ENCODE measurements at places on chromosomes 12 and 14. TPM values are rescaled to one million over a fixed set of nuclear protein-coding genes. Genes with fewer than 3 reads are reported as not detected.
A peak's percentile ranks its signal among the peaks of the same experiment; 100 is the strongest.

DNA sequence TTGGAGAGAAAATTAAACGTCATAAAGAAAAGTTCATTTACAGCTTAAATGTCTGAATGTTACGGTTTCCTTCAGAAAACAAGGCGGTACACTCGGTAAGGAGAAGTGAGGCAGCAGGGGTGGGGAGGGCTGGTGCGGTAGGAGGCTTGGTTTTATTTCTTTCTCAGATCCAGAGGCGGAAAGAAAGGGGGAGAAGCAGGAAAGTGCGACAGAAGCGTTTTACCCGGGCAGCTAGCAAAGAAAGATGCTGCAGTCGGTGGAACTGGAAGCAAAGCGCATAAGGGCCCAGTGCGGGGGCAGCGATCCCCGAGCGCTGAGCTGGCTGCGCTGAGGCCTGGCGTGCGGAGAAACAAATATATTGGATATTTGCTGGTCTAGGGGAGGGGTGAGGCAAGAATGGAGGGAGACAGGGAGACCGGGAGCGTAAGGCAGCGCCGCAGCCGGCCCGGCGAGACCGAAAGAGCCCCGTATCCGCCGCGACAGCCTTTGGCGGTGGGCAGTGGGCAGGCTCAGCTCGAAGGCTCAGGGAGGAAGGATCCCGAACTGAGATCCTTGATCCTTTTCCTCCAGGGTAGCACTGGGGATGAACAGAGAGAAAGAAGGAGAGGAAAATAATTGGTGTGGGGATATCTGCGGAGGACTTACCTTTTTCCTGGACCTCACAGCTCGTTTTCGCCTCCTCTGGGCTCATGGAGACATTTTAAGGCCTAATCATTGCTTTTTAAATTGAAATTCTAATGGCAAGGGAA is 6.4 kb upstream of the HOXC11 start:
- DNase-seq = peak; percentile 23

DNA sequence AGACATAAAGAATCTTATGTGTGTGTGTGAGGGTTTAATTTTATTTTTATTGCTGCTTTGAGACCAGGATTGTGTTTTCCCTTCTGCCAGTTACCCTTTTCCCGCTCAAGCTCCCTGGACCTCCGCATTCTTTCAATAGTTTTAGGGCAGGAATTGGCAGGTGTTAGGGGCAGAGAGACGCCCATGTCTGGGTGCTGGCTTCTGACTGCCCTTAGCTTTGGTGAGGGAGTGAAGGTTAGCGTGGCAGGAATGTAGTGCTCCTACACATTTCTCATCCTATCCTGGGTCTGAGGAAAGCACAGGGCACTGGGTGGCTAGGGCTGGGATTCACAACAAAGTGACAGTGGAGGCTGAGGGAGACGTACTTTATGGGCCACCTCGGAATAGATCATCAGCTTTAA is 428.1 kb downstream of the ZFP36L1 start:
- no peak for DNase-seq

DNA sequence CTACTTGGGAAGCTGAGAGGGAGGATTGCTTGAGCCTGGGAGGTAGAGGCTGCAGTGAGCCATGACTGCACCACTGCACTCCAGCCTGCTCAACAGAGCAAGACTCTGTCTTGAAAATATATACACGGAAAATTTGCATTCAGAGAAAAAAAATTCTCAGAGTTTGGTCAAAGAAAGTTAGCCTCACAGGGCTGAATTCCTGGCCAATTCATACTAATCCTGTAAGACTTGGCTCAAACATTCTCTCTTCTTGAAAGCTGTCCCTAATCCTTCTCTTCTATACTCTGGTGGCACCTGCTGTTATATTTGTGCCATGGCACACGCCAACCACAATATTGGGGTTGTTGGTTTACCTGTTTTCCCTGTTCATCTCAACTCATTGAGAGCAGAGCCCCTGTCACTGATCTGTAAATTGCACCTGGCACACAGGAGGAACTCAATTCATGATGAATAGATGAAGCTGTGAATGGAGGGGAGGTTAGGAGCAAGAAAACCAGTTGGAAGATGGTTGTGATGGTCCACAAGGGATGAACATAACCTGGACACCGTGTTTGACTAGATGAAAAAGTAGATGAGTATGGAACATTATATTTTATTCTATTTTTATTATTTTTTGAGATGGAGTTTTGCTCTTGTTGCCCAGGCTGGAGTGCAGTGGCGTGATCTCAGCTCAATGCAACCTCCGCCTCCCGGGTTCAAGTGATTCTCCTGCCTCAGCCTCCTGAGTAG is 36.8 kb upstream of the SPTSSA start:
- peak; percentile 39 for DNase-seq

DNA sequence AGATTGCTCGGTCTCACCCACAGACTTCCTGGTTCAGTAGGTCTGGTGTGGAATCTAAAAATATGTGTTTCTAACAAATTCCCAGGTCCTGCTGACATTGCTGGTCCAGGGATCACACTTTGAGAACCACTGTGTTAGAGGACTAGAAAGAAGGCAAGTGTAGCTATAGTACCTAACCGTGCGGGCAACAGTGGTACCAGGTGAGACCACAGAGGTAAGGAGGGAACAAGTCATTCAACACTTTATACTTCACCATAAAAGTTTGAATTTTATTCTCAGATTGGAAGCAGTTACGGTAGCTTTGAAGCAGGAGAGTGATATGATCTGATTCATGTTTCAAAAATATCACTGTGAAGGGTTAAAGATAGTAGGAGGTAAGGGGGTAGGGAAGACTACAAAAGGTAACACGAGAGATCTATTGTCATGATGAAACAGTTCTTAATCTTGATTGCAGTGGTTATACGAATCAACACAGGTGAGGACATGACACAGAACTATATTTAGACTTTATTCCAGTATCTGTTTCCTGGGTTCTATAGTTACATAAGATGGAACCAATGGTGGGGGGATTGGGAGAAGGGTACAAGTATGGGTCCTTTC is 73.5 kb downstream of the CDK17 start:
- DNase-seq = no peak

DNA sequence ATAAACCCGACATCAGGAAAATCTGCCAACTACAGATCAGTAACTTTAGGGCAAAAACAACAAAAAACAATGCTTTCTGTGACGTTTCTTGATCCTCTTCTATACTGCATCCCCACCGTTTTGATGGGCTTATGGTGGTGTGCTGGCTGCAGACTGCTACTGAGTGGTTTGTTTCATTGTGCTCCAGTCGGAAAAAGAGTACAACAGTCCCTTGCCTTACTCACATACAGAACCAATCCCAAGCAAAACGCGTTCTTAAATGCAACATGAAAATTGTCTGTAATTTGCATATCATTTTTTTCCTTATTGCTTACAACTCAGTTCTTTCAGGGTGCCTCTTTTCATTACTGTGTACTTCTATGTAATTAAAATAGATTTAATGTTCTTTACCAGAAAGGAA is 2.3 kb downstream of the ETV6 start:
- peak; percentile 24 for DNase-seq

DNA sequence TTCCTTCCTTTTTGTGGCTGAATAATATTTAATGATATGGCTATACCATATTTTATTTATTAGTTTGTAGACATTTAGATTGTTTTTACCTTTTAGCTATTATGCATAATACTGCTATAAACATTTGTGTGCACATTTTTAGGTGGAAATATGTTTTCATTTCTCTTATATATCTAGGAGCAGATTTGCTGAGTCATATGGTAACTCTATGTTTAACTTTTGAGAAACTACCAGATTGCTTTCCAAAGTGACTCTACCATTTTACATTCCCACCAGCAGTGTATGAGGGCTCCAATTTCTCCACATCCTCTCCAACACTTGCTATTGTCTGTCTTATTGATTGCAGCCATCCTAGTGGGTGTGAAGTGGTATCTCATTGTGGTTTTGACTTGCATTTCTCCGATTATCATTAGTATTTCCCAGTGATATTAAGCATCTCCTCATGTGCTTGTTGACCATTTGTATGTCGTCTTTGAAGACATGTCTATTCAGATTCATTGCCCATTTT is 160.2 kb downstream of the KICS2 start:
- no peak for DNase-seq

- no peak for DNase-seq
Measured at GRCh38 chr14:90828642-90829487, 12.6 kb upstream of the TTC7B start.

GRCh38 chr14:74348735-74349463 is 628 bp downstream of the VRTN start:
- no peak for DNase-seq

- no peak for DNase-seq
Measured at GRCh38 chr14:95493503-95493902, 22.9 kb downstream of the SYNE3 start.

- DNase-seq = no peak
Measured at GRCh38 chr14:56895154-56895553, 84.9 kb upstream of the OTX2 start.

GRCh38 chr14:55869397-55870049 is 248.7 kb upstream of the PELI2 start:
- no peak for DNase-seq

DNA sequence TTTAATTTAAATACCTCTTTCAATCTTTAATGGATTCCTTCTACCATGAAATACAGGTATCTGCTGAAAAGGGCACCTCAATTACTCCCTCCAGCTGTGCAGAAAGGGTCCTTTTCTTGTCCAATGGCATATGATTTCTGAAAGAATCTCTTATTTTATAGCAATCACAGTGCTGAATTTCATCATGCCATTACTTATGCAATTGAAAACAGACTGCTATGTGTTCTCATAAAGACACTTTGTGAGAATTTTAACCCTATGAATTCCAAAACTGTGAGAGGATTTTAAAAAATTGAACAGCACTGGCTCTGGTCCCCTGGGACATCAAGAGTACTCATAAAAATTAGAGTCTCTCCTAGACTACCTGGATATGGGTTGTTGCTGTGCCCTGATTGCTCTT is 45.9 kb upstream of the CNOT2 start:
- DNase-seq = no peak

DNA sequence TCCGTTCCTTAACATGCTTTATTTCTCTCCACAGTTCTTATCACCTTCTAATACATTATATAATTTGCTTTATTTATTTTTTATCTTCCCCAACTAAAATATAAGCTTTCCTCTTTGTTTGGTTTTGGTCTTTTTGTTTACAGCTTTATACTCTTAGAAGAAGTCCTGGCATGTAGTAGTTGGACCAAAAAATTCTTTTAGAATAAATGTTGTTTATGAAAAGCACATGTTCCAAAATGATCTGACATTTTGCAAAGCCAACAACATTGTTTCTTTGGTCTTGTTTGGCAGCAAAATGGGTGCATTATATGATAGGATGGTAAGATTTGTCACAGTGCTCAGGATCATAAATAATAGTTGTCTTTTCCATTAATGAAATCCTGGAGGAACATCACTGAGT is 312.5 kb downstream of the LRIG3 start:
- DNase-seq = no peak

DNA sequence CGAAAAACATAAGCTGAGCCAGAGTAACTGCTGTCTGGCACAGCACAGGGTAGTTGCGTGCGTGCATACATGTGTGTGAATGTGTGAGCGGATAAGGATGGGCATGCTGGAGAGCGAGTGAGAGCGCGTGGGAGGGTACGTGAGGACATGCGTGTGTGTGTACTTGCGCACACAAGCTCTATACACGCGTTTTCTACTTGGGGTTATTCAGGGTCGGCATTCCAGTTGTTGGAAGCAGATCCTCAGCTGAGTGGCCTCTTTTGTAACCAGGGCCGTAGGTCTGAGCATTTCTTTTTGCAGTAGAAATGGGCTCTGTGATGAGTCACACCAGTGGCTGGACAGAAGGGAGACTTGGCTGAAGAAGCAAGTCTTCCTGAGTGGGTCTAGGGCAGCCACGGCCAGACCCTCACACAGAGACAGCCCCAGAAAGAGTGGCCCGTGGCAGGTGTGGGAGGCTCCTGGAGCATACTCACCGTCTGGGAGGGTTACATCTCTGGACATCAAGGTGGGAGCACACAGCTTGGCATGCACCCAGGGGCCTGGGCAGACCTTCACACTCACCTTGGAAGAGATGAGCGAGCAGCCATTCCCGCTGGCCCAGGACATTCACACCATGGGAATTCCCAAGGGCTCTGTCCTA is 78.0 kb downstream of the LRRC74A start:
- DNase-seq = no peak

- no peak for DNase-seq
Measured at GRCh38 chr14:75987201-75987970, 1.8 kb downstream of the IFT43 start.

DNA sequence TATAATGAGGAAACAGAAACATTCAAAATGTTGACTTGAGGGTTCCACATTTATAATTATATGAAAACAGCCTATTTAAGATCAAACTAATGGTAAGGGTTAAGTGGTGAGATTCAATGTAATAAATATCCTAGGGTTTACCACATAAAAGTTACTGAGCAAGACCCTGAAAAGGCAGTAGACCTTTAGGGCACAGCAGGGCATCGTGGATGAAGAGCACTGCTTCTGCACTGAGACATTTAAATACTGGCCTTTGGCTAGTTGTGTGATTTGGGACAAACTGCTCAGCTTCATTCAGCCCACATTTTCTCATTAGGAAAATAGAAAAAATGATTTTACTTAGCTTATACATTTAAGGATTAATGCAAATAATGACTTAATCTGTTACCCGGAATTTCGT is 42.0 kb downstream of the CNTN1 start:
- no peak for DNase-seq

- no peak for DNase-seq
Measured at GRCh38 chr14:80955416-80955941, at the start of gene TSHR. TSS of gene TSHR (plus strand) at chr14:80955621. CDS start at chr14:80955681, 60 bp downstream.

DNA sequence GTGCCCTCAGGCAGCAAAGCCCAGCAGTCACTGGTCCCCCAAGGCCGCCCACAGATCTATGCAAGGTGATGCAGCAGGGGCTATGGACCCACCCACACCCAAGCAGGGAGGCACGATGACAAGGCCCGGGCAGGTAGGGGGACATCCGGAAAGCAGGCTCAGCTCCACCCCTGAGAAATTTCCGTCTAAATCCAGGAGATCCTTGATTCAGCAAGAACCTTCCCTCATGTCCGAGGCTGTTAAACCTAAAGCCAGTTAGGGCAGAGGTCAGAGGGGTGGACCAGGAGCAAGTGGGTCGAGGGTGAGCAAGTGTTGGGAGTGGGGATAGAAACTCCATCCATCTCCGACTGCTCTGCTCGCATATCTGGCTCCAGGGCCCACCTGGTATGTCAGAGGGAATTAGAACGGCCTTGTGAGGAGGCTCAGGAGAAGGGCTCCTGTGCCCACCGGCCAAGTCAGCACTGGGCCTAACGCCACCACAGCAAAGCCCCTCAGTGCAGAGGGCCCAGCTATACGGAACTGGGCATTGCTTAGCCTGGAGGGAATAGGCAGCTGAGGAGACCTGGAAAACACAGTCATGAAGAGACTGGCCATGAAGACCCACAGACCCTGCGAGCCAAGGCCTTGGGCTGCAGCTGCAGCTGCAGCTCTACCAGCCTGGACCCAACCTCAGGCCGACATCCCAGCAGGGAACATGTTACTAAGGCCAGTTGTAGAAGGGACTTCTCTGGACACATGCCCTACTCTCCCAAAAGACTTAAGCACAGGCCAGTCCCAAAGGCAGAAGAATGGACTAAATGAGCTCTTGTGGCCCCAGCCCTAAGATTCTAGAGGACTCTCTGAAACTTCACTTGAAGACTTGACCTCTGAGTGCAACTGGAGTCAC is 34.3 kb downstream of the DAD1 start:
- no peak for DNase-seq

The GRIN2B gene
- 0.06 TPM for polyA plus RNA-seq

The CCDC196 gene
- polyA plus RNA-seq = 0.03 TPM

The DEPDC4 gene
- 1.1 TPM for polyA plus RNA-seq

The ZC2HC1C gene
- 3.5 TPM for polyA plus RNA-seq

The SCN8A gene
- polyA plus RNA-seq = 1.2 TPM

The OR10G3 gene
- not detected for polyA plus RNA-seq

The RPL6 gene
- 1,890 TPM for polyA plus RNA-seq

The KRT5 gene
- 6.5 TPM for polyA plus RNA-seq

The GLIPR1L2 gene
- 0.46 TPM for polyA plus RNA-seq

The GLIPR1L1 gene
- polyA plus RNA-seq = not detected

All from small intestine (tissue), 16 donors.